ENCODE measurements at places on chromosomes 4 and X.
A peak's percentile ranks its signal among the peaks of the same experiment; 100 is the strongest.

DNA sequence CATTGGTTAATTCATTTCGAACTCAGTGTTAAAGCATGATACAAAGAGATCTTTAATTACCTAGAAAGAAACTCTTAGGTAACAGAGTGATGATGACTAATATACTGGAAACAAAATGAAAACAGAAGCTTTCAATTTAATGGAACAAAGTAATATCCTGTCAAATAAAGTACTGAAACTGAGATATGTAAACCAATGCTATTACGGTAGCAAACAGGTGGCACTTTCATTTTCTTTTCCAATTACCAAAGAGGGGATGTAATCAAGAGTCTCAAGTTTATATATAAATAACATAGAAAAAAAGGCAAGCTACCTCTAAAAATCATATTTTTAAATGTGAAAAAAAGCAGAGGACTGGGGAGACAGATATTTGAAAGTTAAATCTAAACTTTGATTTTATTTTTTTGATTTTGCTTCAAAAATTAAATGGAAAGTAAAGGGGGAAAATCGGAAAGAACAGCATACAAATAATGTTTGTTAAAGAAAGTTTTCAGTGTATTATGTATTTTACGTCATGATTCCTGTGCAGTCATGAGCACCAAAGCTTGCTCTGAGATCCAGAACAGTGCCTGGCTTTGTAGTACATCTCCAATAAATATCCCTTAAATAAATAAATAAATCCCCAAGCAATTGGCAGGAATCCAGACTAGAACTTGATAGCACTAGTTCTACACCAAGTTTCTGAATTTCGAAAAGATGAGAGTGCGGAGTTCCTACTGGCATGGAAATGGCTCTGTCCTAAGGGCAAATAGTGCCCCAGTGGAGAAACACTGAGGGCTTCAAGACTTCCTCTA lies 25.0 kb upstream of the RAPGEF2 start:
- no peak for DNase-seq

GRCh38 chr4:109276482-109277095 lies 25.9 kb downstream of the COL25A1 start:
- no peak for DNase-seq

DNA sequence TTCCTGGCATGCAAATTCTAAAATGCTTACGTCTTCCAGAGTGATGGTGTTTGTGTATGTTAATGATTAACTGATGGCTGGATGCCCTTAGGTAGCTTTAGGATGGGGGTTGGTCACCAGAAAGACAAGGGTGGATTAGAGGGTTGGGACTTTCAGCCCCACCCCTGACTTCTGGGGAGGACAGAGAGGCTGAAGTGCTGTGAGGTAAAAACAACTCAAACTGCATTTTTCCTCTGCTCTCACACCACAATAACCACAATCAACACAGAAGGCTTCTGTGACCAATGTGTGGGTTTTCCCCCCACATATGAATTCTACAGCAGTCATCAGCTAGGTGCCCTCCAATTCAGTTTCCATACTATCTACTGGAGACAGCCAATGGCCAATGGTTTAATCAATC lies 18.7 kb upstream of the DDIT4L start:
- DNase-seq, result peak; percentile 0

GRCh38 chr4:107183155-107183774 lies 147.2 kb upstream of the DKK2 start:
- peak; percentile 32 for DNase-seq

DNA sequence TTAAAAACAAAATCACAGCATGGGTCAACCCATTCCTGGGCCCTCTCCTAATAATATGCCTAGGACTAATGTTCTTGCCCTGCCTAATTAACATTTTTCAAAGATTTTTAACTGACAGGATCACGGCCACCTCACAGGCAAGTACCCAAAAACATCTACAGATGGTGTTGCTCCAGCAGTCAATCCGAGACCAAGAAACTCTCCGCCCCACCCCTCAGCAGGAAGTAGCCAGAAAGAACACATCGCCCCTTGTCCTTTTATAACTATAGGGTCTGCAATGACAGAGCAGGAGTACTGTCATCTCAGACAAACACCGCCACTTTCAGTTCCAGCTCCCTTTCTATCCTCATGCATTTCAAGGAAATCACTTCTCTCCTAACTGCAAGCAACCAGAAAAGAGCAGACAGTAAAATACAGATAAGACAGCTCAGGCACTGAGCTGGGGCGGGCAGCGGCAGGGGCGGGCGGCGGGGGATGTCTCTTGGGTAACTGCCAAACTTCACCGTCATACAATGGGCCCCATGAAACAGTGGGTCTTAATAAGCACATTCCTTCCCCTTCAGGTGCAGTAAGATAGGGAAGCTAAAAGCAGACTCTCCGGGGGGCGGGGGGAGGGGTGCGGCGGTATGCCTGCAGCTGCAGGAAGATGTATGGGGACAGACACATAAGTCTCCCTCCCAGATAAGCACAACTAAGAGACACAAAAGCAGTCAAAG lies 67.4 kb downstream of the ZNF182 start:
- DNase-seq, result no peak
